ENCODE measurements at places on chromosomes 13 and 19.

DNA sequence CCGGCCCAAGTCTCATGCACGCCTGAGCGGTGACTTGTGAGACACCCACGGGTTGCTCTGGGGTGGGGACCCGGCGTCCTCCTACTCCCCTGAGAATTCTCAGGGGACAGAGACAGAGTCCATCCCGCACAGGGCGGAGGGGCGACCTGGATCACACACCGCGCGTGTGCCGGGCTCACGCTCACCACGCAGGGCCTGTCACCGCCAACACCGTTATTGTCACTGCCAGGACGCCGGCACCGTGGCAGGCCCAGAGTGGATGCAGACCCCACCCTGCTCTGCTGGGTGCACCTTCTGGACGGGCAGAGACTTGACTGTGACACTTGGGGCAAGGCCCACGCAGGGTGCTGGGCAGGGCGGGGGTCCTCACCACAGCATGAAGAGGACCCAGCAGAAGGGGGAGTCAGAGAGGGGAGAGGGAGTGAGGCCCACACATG is 16.2 kb downstream of the MOB3A start:
- DNase-seq = no peak

DNA sequence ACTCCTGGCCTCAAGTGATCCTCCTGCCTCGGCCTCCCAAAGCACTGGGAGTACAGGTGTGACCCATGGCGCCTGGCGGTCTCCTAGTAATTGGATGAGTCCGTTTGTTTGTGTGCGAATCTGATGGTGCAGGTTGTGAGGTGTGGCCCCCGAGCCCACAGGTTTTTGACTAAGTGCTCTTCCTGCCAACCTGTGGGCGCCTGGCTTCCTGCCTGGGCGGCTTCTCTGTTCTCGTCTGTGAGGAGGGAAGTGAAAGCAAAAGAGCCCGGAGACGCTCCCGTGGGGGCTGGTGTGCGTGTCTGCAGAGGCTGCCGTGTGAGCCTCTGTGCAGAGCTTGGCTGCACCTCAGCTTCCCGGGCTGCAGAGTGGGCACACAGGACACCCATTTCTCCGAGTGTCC is 10.0 kb downstream of the ARHGAP45 start:
- DNase-seq = peak; percentile 81

GRCh38 chr19:17948931-17949930 is 16.4 kb downstream of the CCDC124 start:
- no peak for DNase-seq

- no peak for DNase-seq
These were observed 674.1 kb downstream of the SLITRK5 start for GRCh38 chr13:88345171-88345847.

- DNase-seq = no peak
These were observed 21.3 kb upstream of the MTRF1 start for GRCh38 chr13:41284512-41285288.

GRCh38 chr13:76991432-76991795 is 467 bp upstream of the CLN5 start:
- DNase-seq = no peak

GRCh38 chr19:40433391-40434216 is 7.8 kb upstream of the SERTAD1 start:
- DNase-seq = peak; percentile 88

- no peak for DNase-seq
These were observed 109.3 kb downstream of the KDM4B start for GRCh38 chr19:5078182-5078581.

GRCh38 chr19:48745208-48745995 is 1.3 kb downstream of the IZUMO1 start:
- peak; percentile 69 for DNase-seq

DNA sequence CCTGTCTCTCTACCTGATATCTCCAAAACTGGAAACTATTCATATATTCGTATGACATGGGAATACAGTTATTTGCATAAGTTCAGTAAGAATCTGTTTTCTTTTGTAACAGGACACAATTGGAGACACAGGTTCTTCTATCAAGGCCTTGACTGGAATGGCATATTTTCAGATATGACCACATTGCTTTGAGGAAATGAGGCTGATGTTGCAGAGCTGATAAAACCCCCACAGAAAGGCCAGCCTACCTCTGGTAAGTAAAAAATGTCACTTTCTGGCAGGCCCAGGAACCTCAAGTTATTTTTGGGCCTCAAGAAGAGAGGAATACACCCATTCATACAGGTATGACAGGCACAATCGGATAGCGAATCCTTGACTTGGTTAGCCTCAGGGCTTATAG is 29.5 kb upstream of the KBTBD6 start:
- DNase-seq = no peak

- no peak for DNase-seq
These were observed 161.5 kb downstream of the KATNAL1 start for GRCh38 chr13:30145709-30146367.

GRCh38 chr13:95356916-95357315 is 55.7 kb upstream of the ABCC4 start:
- no peak for DNase-seq

GRCh38 chr19:18089726-18090125 is 3.0 kb upstream of the IL12RB1 start:
- DNase-seq = no peak

GRCh38 chr19:18274781-18275356 is 617 bp upstream of the IQCN start:
- peak; percentile 51 for DNase-seq

- no peak for DNase-seq
These were observed 30.7 kb downstream of the GPR180 start for GRCh38 chr13:94632226-94632980.

DNA sequence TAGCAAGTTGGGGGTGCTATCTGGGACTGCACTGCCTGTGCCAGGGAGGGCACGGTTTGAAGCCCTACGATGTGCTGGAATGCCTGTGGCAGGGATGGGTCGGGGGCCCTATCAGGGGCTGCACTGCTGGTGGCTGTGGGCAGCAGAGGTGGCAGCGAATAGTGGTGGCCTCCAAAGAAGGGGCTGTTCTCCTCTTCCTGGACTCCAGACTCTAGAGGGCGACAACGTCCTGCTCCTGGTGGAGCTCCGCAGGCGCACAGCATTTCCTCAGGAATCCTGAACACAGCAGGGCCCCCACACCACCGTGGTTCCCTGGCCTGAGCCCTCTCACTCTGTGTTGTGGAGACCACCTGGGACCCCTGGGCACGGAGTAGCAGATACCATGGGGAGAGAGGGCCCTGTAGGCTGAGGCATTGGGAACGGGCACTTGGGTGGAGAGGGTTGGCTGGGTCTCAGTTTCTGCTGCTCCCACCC is 145.6 kb downstream of the TNFRSF19 start:
- no peak for DNase-seq

- no peak for DNase-seq
These were observed 7.0 kb downstream of the ZNF737 start for GRCh38 chr19:20558571-20558970.

GRCh38 chr13:24654741-24655140 is 25.5 kb upstream of the ATP12A start:
- DNase-seq = no peak

DNA sequence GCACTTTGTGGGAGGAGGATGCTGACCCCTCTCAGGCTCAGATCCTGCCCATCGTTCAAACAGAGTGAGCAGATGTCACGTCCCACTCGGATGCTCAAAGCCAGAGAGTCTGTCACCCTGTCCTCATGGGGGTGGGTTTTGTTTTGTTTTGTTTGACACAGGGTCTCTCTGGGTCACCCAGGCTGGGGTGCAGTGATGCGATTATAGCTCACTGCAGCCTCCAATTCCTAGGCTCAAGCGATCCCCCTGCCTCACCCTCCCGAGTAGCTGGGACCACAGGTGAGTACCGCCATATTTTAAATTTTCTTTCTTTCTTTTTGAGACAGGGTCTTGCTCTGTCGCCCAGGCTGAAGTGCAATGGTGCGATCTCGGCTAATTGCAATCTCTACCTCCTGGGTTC is 4.0 kb downstream of the ADGRE2 start:
- no peak for DNase-seq

DNA sequence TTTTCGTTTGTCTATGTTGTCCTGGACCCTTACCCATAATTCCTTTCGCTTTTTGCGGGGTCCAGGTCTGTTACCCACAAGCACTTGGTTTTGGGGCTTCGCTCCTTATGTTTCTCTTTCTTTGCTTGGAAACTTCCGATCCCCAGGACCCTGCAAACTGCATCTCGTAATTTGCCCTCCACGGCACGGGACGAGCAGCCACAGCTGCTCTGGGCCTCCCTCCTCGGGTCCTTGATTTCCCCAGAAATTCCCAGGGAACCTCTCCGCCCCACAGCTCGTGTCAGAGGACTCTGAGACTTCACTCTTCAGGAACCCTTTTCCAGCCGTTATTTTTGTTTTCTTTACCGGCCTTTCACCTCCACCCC is 599 bp downstream of the SNRNP70 start:
- DNase-seq = no peak

DNA sequence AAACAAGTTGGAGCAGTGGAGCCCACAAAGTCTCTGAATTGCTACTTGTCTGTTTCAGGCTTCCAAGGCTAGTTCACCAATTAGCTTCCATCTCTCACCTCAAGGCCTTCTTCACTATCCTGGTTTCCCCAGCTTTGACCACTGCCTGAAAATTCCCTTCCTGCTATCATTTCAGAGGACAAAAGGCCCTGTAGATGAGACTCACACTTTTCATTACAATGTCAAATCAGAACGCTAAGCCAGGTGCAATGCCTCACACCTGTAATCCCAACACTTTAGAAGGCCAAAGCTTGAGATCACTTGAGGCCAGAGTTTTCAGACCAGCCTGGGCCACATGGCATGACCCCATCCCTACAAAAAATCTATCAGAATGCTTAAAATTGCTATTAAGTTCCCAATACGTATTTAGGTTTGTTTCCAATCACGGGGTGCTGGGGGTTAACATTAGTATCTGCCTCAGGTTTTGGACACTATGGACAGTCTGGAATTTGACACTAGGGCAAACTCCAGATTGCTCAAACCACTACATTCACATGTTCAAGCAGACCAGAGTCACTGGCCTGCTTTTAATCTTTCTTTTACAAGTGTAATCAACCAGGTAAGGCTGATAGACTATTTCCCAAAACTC is 5.5 kb downstream of the TPT1 start:
- DNase-seq = no peak

GRCh38 chr13:71830736-71831135 is 36.3 kb downstream of the DACH1 start:
- DNase-seq = no peak

DNA sequence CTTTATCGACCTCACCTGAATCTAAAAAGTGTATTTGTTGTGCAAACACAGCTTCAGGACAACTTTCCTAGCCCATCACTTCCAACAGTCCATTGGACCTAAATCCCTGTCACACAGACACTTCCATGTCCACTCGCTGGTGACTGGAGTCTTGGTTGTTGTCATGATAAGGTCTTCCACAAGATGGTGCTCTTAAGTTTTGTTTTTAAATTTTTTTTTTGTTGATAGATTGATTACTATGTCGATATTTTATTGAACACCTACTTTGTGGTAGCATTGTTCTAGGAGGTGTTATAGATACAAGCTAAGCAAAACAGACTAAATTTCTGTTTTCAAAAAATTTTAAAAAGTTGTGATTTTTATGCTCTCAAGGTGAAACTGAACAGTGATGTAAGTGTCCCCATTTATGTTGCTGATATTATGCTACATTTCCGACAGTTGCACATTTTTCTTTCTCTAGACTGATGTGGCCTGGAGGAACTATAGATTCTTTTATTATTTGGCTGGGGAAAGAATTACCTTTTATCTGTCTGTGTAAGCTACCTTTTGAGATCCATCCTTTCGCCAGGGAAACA is 8.1 kb upstream of the ERICH6B start:
- DNase-seq = peak; percentile 19

- DNase-seq = no peak
These were observed 2.0 kb upstream of the PTOV1 start for GRCh38 chr19:49848938-49849337.

DNA sequence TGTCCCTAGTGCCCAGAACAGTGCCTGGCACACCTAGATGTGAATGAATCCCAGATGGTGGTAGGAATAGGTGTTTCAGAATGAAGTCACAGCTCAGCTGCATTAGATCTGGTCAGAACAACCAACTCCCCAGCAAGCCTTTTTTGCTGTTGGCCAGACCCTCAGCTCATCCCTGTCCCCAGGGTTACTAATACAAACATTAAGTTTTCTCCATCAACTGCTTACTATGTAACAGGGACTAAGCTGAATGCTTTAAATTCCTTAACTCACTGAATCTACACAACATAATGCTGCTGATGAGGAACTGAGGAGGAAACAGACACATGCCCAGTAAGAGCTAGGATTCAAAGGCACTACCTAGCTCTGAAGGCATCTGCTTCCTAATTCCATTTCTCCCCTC is 18.8 kb downstream of the SMG9 start:
- no peak for DNase-seq

GRCh38 chr19:6218491-6219146 is 61.2 kb downstream of the MLLT1 start:
- DNase-seq = peak; percentile 56

Measured in inflammatory macrophage treated with lipopolysaccharide for 1 hour (primary cell).